ENCODE measurements at places on chromosomes 3 and 15.
A peak's percentile ranks its signal among the peaks of the same experiment; 100 is the strongest.

DNA sequence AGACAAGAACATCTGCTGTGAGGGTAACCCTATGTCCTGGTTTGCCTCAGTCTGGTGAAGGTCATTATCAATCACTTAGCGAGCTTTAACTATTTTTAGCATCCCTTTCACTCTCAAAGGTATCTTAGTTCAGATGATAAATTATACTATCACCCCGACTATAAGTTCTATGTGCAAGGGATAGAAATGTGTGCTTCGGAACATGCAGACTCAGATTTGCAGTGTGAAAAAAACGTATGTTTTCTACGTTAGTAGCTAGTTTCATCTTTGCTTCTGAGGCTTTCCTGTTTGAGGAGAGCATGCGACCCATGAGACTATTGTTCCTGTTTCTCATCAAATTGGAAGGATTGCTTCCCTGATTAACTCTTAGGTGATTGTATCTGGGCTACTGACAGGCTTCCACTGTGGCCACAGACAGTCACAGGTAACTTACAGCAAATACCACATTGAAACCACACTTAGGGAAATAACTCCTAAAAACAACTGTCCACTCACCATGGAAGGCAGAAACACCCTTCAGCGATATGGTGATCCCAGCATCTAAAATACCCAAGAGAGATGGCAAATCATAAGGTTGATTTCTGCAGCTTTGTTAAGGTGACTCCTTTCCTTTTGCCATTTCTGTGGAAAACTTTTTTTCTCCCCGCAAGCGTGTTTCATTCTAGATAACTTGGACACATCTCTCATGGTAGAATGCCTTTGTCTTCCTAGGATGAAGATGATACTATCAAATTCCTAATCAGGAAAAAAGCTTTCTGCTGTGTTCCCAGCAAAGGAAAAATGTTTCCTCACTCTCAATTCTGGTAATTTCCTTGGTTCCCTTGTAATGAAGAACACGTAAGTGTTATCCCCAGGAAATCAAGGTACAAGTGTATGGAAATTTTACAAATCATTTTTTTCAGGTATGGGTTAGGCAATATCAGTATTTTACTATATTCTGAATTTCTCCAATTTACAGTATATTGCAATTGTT is 5.2 kb downstream of the GCSAM start:
- DNase-seq, result no peak

DNA sequence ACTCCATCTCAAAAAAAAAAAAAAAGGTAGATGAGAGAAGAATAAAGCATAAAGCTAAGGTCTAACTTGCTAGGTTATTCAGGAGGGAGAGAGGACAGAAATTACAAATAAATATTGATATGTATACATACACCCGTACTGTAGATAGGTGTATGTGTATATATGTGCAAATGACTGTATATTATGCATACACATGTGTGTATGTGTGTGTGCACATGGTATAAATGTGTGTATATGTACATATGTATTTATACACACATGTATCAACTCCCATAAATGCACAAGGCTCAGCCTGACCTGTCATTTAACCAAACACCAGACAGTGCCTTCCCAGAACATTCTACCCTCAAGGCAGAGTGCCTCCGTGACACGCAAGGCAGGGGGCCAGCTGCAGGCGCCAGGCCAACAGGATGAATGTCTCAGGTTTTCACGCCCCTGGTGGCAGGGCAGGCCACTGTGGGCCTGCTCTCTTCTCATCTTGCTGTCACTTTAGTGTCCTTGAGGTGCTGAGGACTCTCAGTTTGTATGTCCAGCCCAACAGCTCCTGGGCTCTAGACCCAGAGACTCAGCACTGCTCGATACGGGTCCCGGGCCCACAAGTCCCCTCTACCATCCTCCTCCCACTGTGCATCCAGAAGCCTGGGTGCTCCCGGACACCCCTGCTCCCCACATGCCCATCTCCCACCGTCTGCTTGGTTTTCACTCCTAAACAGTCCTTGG is 40.4 kb downstream of the TM2D3 start:
- no peak for DNase-seq

DNA sequence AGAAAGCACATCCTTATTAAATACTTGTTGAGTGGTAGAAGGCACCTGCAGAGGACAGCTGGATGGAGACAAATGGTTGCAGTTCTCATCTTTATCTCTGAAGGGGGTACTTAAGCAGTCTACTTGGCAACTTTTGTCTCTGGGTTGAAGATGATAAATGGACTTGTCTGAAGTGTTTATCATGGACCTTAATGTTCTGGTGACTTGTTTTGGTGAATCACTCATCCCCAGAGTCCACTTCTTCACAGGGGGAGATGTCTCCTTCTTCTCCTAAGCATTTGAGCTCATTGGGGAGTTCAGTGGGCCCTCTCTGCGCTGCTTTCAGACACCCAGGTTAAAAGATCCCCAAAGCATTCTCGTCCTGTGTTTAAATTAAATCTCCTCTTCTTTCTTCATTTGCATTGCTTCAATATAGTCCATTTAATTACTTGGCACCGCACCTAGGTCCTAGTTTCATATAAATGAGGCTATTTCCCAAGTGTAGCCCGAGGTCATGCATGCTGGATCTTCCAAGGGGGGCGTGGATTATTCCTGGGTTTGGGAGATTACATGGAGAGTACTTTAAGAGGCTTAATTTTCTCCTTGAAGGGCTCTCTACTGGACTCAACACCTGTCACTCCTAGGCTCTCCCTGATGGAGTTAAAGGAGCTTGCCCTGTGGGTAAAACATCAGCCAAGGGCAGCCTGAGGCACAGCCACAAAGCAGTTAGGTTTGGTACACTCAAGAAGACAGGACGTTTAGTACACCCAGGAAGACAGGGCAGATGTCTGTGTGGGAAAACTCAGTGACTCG is 239.3 kb upstream of the C2CD4B start:
- DNase-seq, result no peak

DNA sequence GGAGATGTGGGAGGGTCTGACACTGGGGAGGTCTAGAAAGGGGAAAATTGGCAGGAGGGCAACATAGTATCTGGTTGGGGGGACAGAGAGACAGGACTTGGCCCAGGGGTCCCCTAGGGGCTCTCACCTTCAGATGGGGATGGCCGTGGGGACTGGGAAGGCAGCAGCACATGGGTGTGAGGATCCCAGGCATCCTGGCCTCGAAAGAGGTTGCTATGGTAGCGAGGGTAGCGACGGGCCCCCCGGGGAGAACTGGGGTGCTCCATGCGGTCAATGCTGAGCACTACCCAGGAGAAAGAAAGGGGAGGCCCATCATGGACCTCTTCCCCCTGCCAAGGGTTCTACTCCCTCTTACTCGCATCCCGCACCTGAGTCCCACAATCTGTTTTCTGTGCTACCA is 12.5 kb upstream of the SLC26A6 start:
- DNase-seq, result no peak

GRCh38 chr15:70054884-70055387 is 42.8 kb downstream of the TLE3 start:
- peak; percentile 5 for DNase-seq

GRCh38 chr3:52041118-52041731 is 15.1 kb downstream of the DUSP7 start:
- no peak for DNase-seq

DNA sequence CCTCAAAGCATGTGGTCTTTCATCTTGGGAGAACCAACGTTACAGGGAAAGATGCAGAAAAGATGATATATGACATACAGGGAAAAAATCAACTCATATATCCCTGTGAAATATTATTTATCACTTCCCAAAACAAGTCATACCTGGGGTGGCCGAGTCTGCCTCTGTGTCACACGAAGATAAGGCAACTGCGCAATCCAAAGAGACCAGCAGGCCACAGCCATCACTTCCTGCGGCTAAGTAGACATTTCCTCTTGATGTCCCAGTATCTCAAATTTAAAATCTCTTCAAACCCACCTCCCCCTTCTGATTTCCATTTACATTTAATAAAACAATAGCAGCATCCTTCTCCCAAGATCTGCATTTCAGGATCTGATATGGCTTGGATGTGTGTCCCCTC is 71.5 kb downstream of the IGF2BP2 start:
- DNase-seq, result no peak

GRCh38 chr3:155282385-155283091 is 10.9 kb downstream of the STRIT1 start:
- no peak for DNase-seq

- no peak for DNase-seq
Measured at GRCh38 chr15:66290518-66290917, 2.9 kb upstream of the DIS3L start.

DNA sequence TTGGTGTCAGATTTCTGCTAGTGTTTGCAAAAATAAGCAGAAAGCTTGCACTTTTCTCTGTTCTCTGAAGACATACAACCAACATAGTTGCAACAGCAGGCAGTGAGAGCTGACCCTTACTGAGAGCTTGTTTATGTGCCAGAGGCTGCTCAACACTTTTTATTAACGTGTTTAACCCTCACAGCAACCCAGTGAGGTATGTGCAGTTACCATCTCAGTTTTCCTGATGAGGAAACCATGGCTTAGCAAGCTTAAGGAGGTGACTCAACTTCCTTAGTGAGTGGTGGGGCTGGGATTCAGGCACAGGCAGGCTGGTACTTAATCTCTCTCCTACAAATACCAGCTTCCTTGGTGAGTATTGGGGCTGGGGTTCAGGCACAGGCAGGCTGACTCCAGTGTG is 158.1 kb upstream of the CTDSPL start:
- DNase-seq, result no peak

DNA sequence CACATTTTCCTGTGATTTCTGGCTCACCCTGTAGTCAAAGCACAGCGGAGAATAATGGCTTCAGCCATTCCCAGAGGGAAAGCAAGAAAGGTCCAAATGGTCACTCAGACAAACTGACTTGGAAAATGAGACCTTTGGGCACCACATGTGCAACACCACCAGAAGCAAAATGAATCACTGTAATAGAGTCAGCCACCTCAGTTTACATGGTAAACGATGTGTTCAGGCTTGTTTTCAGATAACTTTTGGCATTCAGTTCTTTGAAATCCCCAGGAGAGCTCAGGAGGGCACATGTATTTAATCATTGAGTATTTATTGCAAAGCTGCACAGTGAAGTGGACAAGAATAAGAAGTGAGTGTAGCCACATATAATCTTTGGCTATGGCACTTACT is 38.4 kb upstream of the ALCAM start:
- DNase-seq, result no peak

- peak; percentile 39 for DNase-seq
Measured at GRCh38 chr3:150242220-150242936, 165.7 kb upstream of the TSC22D2 start.

GRCh38 chr3:147987549-147987948 is 578.4 kb downstream of the ZIC1 start:
- DNase-seq, result no peak

GRCh38 chr3:62885136-62885535 is 9.9 kb upstream of the CADPS start:
- DNase-seq, result no peak

DNA sequence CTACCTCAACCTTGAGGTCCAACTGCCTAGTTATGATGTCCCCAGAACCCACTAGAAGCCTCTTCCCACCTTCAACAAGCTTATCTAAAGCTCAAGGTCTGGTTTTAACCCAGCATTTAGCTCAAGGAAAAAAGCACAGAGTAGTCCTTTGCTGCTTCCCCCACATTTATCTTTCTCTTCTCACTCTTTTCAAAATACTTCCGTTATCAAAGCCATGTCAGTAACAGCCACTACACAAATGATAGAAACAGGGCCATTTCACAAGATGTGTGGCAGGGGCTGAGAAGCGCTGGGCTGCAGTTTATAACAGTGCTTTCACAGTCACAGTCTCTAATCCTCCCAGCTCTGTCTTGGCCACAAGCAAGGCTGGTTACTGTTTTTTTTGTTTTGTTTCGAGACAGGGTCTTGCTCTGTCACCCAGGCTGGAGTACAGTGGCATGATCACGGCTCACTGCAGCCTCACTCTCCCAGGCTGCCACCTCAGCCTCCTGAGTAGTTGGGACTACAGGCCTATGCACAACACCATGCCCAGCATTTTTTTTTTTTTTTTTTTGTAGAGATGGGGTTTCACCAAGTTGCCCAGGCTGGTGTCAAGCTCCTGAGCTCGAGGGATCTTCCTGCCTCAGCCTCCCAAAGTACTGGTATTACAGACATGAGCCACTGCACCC is 218.8 kb downstream of the OSBPL10 start:
- DNase-seq, result no peak

GRCh38 chr3:117606866-117607265 is 897.3 kb downstream of the TUSC7 start:
- no peak for DNase-seq

- no peak for DNase-seq
Measured at GRCh38 chr15:71374607-71375352, 259.5 kb downstream of the THSD4 start.

- no peak for DNase-seq
Measured at GRCh38 chr3:194121891-194122631, 13.9 kb upstream of the HES1 start.

GRCh38 chr3:64648927-64649906 is 38.6 kb downstream of the ADAMTS9 start:
- DNase-seq, result no peak

GRCh38 chr3:187165144-187165543 is 25.8 kb upstream of the RPL39L start:
- DNase-seq, result peak; percentile 53

DNA sequence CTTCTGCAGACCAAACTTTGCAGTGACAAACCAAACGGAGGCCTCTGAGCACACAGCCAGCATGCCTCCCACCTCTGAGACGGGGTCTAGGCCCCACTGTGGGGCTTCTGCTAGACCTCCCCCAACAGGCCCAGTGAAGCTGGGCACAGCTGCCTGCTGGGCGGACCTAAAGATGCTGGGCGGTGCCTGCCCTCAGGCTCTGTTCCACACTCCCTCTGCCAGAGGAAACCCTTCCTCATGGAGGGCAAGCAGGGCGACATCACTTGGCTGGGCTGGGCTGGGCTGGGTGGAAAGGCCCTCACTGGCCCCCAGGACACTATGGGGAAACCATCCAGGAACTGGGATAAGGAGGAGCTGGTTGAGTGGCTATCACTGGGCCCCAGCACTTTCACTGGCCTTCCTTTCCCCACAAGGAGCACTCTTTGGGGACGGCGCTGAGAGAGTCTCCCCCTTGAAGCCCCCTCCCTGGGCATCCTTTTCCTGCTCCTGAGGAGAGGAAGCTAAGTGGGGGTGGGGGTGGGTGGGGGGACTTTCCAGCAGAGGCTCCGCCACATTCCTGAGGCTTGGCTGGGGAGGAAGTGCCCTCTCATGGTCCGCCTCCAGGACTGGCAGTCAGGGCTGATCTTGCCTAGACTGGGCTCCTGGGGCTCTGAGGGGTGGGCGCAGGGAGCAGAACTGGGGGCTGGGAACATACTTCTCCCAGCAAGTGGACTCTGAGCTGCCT is 98.1 kb upstream of the HACD2 start:
- no peak for DNase-seq

- DNase-seq, result no peak
Measured at GRCh38 chr3:156477323-156477722, 77.6 kb downstream of the SSR3 start.

- no peak for DNase-seq
Measured at GRCh38 chr15:37819191-37819590, 115.2 kb upstream of the TMCO5A start.

GRCh38 chr3:14231145-14231990 is 52.8 kb downstream of the LSM3 start:
- DNase-seq, result no peak

GRCh38 chr3:3783696-3784095 is 15.5 kb upstream of the LRRN1 start:
- no peak for DNase-seq

- no peak for DNase-seq
Measured at GRCh38 chr3:160697637-160698380, 20.8 kb downstream of the ARL14 start.

GRCh38 chr15:72042054-72042453 is 75.9 kb downstream of the MYO9A start:
- no peak for DNase-seq

All from DMS 273 treated with DMSO at 0.1 percent for 48 hours (cell line).